SW 1271 (cell line): ENCODE measurements at places on chromosomes 5 and 9.

DNA sequence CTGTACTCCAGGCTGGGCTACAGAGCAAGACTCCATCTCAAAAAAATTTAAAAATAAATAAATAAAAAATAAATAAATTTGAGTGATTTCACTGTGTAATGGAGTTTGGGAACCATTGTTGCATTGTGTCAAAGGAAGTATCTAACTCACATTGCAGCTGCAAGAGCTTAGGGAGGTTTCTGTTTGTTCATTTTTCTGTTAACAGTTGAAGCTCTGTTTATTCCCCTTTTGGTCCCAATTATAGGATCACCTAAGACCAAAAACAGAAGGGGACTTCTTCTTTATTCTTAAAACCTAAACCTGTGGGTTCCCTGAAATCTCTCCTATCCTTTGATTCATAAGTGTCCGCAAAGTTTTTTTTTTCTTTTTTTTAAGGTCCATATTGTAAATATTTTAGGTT, 28.6 kb upstream of the PCAT7 start:
- no peak for DNase-seq

GRCh38 chr9:134158753-134159392, 5.5 kb downstream of the RNU6ATAC start:
- no peak for DNase-seq

DNA sequence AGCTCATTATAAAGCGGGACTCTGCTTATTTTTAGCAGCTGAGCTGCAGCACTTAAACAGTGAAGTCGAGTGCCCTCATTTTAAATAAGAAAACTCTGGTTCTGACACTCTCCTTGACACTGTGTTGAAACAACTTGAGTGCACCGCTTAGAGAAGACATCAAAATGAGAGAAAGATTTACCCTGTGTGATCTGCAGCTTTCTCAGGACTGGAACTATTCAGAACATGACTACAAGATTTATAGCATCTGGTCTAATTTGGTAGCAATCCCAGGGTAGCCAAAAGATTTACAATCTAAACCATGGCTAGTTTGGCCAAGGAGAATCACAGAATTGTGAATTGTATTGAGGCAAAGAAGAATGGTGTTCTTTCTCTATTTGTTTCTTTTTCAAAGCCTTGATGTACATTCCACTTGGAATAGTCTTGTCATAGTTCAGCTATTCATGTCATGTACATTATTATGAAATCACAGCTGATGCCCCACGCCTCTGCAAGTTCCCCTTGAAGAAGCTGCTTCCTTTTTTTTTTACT, 38.7 kb downstream of the PLEKHG4B start:
- no peak for DNase-seq

- no peak for DNase-seq
Measured at GRCh38 chr9:70257991-70258691, 637 bp upstream of the SMC5 start.
